ENCODE measurements at places on chromosomes 6 and 20.

GRCh38 chr6:2952557-2953095 is 18.7 kb downstream of the SERPINB6 start:
- peak; percentile 74 for DNase-seq

DNA sequence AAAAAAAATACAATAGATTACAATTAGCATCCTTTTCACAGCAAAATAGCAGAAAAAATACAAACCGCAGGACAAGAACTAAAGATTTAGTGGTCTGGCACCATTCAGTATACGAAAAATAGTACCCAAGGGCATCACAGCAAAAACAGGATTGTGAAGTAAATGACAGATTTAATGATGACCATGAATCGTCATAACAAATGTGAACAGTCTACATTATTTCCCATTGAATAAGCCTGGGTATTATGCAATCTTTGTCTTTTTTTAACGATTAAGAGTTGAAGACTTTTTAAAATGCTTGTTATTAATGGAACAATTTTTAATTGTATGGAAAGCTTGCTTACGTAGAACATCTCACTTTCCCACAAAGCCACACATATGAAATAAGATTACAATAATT is 432.8 kb downstream of the PKHD1 start:
- no peak for DNase-seq

- DNase-seq: no peak
Measured at GRCh38 chr6:30470968-30471367, 18.3 kb upstream of the HLA-E start.

- no peak for DNase-seq
Measured at GRCh38 chr6:158894193-158894592, 75.0 kb upstream of the EZR start.

GRCh38 chr6:3616565-3617176 is 134.8 kb downstream of the PXDC1 start:
- no peak for DNase-seq

DNA sequence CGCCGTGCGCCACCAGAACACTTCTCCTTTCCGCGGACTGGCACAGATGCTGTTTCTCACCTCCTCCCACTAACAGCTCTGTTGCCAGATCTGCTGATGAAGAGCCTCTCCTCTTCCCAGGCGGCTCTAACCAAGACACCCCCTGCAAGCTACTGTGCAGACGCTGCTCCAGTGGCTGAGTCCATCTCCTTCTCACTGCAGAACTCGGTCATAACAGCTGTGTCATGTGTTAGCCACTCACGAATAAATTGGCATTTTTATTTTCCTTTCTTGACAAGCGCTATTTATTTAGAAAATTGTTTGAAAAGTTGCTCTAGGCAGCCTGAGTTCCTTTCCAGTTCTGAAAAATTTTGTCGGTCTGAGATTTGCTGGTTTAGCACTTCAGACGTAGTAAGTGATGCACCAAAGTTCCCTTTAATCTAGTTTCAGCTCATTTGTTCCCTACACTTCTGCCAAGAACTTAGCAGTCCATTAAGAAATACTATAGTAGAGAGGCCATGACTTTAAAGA is 12.8 kb upstream of the PLEKHG1 start:
- no peak for DNase-seq

GRCh38 chr6:123848347-123848746 is 44.7 kb downstream of the NKAIN2 start:
- DNase-seq: no peak

- DNase-seq: no peak
Measured at GRCh38 chr6:165618241-165618640, 44.8 kb downstream of the PDE10A start.

GRCh38 chr20:21702553-21703470 is 2.7 kb upstream of the PAX1 start:
- DNase-seq: peak; percentile 6

- no peak for DNase-seq
Measured at GRCh38 chr6:169859978-169860703, 108.7 kb downstream of the ERMARD start.

GRCh38 chr6:41659935-41660334 is 21.7 kb downstream of the MDFI start:
- no peak for DNase-seq

DNA sequence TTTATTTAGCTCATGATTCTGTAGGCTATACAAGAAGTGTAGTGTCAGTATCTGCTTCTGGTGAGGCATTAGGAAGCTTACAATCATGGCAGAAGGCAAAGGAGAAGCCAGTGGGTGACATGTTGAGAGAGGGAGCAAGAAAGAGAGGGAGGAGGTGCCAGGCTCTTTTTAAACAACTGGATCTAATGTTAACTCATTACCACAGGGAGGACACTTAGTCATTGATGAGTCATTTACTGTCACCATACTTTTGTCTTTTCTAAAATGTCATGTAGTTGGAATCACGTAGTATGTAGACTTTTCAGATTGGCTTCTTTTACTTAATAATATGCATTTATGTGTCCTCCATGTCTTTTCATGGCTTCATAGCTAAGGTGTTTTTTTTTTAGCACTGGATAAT is 58.1 kb downstream of the NUS1 start:
- DNase-seq: no peak

DNA sequence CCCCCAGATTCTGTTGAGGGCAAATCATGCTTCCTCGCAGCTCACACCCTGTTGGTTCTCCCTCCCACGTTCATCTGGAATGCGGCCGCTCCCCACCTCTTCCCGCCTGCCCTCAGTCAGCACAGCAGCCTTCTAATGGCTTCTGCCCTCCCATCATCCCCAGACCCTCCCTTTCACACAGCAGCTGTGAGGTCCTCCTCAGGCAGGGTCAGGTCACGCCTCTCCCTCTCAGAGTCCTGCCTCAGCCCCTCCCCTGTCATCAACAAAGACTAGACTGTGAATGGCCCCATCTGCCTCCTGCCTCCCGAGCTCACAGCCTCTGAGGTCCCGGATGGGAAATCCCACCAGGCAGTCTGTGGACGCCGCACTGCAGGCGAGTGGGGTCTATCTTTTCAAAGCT is 7.9 kb upstream of the BHLHE23 start:
- DNase-seq: no peak

- peak; percentile 39 for DNase-seq
Measured at GRCh38 chr6:27178407-27178730, 69.1 kb upstream of the PRSS16 start.

GRCh38 chr6:30720738-30721197 is 616 bp downstream of the TUBB start:
- DNase-seq: peak; percentile 46

DNA sequence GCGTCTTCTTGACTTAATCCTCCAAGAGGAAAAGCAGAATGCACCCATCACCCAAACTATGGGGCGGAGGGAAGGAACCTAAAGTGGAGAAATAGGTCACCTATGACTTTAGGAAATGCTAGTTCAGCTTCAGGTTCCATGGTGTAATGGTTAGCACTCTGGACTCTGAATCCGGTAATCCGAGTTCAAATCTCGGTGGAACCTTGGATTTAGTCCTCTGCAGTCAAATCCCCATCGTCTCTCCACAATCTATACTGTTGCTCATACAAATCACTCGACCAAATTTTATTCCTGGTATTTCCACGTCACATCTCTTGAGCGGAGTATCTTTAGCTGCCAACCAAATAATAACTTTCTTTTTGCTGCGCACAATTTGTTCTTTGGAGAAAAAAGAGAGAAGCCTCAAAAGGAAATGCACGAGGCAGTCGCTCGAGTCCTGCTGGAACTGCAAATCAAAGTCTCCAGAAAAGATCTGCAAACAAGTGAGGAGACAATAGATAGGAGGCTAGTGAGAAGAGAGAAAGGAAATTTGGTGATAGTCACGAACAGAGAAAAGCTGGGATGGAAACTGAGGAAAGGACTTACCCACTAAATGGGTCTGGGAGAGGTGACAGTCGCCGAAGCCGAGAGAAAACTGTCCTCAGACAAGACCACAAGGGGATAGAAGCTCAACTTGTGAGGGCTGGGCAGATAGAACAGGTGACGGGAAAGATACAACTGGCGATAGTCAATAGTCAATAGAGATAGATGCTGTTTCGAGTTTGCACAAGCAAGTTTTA is 16.6 kb downstream of the POM121L2 start:
- DNase-seq: no peak

- no peak for DNase-seq
Measured at GRCh38 chr6:109202409-109203264, 107.3 kb downstream of the CEP57L1 start.

DNA sequence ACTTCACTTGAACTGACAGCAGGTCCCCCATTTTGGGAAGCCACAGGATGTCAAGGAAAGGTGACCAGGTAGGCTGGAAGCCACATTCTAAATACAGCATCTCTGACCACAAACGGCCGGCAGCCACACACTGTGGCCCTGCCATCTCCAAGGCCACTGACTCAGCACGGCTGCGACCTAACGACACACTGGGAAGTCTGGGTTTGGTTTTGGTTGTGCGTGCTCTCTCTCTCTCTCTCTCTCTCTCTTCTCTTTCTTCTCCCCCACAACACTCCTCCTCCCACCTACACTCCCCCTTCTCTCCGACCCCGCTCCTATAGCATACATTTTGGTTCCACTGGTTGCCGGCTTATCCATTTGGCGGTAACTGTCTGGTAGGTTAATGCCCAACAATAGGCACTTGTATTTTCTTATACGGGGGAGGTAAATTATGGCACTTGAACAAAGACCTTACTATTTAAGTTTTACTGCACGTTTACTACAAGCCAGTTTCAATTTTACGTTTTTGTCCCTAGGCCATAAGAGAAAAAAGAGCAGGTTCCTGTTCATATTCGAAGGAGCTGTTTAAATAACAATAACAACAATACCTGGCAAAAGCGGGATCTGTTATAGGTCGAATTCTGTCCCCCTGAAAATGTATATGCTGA is 103.6 kb downstream of the GMDS start:
- DNase-seq: no peak

DNA sequence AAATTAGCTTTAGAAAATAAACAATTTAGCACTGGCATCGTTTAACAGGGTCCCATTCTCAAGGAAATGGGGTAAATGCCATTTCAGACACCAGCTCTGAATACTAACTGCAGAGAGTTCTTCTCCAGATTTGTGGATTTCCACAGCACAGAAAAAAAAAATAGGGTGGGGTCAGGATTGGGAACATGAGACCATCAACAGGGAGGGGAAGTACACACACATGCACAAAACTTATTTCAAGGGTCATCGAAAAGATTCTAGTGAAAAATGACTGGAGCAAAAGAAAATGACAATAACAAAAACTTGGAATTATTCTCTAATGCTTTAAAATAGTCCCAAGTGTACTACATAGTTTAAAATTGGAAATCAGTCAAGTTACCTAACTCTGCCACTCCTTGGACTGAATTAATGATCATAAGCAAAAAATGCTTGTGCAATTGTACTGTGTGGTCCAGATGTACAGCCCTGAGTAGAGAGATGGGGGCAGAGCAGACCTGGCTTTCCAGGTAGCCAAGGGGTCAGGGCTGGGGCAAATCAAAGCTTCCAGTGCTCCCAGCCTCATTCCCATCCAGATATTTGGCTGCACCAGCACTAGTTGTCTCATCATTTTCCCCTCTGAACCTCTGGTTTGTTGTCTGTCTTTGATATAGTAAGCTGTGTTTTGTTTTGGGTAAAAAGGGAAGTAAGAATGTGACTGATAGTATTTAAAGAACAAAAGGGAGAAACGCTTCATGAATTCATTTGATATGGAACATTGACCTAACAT is 152.4 kb downstream of the SOBP start:
- DNase-seq: no peak

- DNase-seq: no peak
Measured at GRCh38 chr20:50218987-50219435, 28.4 kb downstream of the CEBPB start.

DNA sequence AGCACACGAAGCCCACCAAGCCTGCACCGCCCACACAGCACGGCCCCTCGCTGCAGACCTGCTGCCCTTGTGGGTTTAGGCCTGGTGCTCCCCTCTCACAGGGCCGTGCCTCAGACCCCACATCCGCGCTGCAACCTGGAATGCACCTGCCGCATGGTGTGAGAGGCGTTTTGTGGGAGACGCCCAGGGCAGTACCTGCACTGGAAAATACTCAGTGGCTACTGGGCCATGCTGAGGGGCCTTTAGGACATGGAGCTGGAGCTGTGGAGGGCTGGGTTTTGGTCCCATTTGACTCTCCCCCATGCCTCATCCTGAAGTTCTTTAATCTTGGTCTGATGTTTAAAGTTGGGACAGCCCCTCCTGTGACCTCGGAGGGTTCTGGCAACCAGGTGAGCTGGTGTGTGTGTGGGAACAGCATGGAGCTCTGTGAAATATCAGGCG is 116.3 kb downstream of the ERMARD start:
- no peak for DNase-seq

DNA sequence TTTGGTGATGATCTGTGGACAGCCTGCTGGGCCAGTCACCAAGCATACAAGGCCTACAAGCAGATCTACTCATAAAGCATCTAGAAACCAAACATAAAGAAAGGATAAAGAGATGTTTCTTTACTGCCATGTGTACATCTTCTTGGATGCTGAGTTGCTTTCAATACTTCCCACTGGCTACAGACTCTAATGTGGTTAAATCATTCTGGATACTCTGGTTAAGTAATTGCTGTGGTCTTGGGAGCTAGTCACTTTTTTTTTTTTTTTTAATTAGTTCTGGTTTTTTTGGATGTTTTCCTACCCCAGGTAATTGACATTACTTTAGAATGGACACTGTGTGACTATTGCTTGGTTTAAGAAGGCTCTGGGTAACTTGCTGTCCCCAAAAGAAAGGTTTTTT is 215.4 kb upstream of the RUNX2 start:
- DNase-seq: no peak

DNA sequence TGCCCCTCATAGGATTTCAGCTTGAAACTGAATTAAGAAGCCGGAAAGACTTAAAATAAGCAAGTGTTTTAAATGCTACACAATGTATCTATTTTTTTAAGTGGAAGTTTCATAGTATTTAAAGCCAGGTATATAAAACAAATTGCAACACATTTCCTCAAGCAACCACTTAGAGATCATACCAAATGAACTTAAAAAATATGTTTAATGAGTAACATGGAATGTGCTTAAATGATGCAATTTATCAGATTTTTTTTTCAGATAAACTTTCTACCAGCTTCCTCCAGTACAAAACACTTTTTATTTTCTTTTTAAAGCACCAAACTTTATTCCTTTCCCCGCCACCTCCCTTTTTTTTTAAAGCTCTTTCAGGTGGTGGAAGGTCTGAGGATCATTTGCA is 534.3 kb downstream of the BMP2 start:
- DNase-seq: no peak

- DNase-seq: no peak
Measured at GRCh38 chr6:12047304-12047703, 35.2 kb downstream of the HIVEP1 start.

GRCh38 chr20:3714092-3714491 is 1.7 kb upstream of the SIGLEC1 start:
- DNase-seq: no peak

DNA sequence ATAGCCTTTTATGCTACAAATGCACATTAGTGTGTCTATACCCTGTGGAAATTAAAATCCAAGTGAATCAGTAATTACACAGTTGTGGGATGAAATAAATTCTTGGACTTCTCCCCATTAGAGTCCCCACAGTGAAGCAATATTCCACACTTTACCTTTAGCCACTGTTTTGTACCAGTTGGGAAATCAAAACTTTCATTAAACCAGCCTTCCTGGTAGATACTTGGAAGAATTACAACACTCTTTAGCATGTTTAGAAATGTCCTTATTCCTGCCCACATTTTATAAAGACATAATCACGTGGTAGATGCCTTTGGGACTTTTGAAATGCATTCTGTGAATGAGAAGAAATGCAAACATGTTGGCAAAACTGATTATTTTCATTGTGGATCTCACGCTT is 49.0 kb upstream of the ANKEF1 start:
- no peak for DNase-seq

All from C1 segment of cervical spinal cord (tissue), 14 donors.